ENCODE measurements at places on chromosomes 2 and 18. TPM values are rescaled to one million over a fixed set of nuclear protein-coding genes. Genes with fewer than 3 reads are reported as not detected.

The PROKR1 gene
- 0.16 TPM for total RNA-seq

The ACTG2 gene
- total RNA-seq, result not detected

The B3GNT7 gene
- total RNA-seq, result 0.79 TPM

The TLX2 gene
- total RNA-seq, result not detected

The BIRC6 gene
- 84.4 TPM for total RNA-seq

The GRB14 gene
- 0.93 TPM for total RNA-seq

The STK39 gene
- 26.5 TPM for total RNA-seq

Measured in neural crest cell (in vitro differentiated cells).